ENCODE measurements at places on chromosomes 16 and 17.

- DNase-seq = no peak
These were observed 10.9 kb downstream of the SLC9A5 start for GRCh38 chr16:67259705-67260104.

GRCh38 chr16:66842765-66843164 is 1.4 kb upstream of the CA7 start:
- no peak for DNase-seq

DNA sequence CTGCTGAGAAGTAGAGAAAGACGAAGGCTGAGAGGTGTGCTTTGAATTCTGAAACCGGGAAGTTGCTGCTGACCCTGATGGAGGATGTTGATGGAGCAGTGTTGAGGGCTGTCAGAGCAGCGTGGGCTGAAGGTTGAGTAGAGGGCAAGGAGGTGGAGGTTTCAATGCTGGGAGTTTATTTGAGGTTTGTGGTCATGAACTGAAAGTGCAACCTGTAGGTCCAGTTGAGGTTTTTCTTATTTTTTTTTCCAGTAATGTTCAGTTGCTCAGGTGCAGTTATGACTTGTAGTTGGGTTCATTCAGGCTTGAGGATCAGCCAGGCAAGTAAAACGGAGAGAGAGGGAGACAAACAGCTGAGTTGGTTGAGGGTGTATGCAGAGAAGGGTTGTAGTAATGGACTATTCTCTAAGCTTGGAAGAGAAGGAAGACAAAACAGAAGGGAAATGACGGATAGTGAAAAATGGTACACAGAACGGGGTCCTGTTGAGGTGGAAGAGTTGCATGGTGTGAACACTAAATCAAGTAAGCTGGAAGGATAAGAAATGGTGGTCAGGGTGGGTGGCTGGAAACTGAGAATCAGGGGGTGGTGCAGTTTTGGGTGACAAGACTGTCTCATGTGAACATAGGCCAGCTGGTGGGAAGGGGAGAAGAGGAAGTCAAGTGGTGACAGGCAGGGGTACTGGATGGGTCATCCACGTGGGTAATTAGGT is 8.7 kb upstream of the UBE2G1 start:
- peak; percentile 13 for DNase-seq

GRCh38 chr16:89401641-89402445 is 88.5 kb downstream of the ANKRD11 start:
- DNase-seq = no peak

DNA sequence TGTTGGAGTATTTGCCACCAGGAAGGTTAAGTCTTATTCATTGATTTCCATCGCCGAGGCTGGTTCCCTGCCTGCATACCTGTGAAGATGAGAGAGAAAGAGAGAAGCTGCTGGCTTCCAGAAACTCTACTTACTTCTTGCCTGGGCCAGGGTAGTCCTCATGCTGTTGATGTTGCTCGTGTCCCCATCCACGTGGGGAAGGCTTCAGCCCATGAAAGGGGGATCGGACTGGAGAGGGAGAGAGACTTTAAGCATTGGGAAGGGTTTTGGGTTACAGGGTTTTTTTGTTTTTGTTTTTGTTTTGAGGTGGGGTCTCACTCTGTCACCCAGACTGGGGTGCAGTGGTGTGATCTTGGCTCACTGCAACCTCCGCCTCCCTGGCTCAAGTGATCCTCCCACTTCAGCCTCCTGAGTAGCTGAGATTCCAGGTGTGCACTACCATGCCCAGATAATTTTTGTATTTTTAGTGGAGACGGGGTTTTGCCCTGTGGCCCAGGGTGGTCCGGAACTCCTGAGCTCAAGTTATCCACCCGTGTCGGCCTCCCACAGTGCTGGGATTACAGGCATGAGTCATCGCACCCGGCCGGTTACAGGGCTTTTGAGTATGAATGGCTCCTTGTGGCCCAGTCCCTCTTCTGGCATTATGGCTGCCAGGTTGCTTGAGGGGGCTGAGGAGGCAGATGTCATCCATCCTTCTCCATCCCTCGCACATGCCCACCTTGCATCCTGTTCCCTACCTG is 26.6 kb downstream of the ITGB3 start:
- DNase-seq = no peak

DNA sequence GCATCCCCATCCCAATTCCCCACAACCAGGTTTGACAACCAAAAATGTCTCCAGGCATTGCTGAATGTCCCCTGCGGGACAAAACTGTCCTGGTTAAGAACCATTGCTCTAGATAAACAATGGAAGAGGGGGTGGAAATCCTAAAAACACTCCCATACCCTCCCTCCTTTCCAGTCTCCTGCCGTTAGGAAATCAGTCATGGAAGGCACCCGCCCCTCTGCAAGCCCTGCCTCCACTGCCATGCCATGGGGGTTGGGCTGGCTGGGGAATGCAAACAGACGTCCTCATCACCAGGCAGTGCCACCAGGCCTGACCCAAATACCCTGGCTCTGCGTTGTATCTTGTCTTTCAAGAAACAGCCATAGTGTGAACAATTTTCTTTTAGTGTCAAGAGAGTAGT is 57.5 kb downstream of the CYTH1 start:
- no peak for DNase-seq

DNA sequence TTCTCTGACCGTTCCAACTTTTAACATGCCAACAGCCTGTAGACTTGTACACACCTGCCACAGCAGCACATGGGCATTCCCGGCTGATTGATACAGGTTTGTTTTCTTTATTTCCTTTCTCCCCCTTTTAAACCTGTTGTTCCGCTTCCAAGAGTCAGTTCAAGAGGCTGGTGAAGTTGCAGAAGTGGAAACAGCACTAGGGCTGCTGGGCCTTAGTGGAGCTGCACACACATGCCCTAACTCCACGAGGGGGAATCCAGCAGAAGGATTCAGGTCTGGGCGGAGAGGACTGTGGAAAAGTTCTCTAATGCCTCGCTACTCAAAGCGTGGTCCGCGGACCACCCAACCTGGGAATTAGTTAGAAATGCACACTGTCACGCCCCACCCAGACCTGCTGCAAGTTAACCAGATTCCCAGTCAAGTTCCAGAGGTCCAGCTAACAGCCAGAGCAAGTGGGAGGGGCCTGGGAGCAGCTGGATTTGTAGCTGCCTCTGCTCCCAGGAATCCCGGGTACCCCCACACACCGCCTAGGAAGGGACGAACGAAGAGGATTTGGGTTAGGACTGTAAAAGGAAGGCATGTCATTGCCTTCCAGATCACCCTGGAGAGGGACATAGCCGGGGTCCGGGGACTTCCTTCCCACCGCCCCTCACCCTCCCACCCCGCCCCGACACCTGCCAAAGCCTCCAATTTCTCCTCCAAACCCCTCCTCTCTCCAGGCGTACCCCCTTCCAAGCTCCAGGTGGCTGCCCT is 542 bp downstream of the SLC39A11 start:
- DNase-seq = no peak

DNA sequence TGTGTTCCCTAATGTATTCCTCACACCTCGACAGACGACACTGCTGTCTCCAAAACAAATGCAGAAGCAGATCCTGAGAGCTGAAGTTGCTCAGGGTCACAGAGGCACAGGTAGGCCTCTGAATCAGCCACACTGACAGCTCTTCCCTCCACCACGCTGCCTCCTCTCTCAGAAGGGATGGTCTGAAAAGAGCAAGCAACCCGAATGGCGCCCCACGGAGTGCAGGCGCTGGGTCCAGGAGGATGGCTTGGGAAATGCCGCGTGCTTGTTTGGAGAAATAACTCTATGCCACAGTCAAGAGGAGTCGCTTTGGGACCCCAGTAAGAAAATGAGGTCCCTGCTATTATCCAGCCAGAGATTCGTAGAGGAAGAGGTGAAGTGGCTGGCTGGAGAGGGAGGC is 15.9 kb downstream of the CYB561 start:
- DNase-seq = no peak

GRCh38 chr17:76368545-76368944 is 14.8 kb upstream of the PRPSAP1 start:
- no peak for DNase-seq

- DNase-seq = no peak
These were observed 84.4 kb upstream of the GPRC5B start for GRCh38 chr16:19968891-19969683.

GRCh38 chr17:82931699-82932517 is 92.1 kb upstream of the ZNF750 start:
- no peak for DNase-seq

- no peak for DNase-seq
These were observed 146.1 kb upstream of the TOM1L1 start for GRCh38 chr17:54754560-54754959.

DNA sequence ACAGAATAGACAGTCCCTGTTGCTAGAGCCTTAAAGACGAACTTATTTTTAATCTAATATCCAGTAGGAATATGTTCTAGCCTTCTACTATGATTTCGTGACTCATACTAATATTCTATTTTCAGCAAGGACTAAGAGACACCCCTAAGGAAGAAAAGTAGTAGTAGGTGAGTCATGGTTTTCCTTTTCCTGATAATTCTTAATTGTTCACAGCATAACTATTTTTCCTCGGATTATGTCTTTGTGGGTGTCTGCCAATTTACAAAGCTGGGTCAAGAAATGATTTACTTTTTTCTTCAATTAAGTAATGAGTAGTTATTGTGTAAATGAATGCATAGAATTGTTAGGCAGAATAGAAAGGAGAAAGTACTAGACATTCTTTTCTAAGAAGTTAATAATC is 292.2 kb downstream of the TOX3 start:
- DNase-seq = no peak

DNA sequence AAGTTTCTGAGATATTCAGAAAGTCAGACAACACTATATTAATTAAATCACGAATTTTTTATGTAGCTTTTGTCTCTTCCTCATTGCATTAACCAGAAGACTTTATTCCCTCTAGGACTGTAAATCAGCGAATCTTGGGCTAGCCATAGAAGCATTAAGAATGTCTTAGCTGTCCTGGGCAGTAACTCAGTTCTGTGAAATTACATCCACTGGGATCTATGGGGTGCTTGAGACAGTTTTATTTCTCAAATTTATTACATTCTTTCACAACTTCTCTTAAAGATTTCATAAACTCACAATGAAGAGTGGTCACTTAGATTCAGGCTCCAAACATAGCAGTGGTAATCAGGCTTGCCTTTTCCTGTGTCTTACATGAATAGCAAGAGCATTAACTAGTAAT is 1153.4 kb downstream of the CDH8 start:
- DNase-seq = no peak

DNA sequence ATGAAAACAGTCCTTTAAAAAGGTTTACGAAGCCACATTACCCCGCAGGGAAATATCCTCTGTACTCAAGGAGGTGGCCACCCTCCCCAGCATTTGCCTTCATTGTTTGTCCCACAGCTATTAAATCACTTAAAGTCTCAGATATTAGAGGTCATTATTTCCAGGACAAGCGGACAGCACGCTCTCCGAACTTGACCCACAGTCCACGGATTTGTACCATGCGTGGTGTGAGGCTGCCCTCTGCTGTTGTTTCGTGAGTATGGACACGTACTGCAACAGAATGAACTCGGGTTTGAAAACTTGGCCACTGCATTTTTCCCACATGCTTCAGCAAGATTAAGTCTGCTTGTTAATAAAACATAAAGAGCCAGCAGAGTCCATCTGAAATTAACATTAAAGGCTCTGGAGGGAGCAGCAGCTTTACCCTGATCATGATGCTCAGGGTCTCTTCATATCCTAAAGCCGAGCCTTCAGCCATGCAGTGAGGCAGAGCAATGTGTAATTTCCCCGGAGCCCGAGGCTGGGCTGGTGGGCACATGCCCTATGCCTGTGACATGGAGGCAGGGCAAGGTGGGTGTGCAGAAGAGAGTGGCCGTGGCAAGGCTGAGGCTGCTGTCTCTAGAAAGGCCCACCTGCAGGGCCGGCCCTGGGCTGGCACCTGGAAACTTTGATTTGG is 19.7 kb downstream of the MEAK7 start:
- DNase-seq = no peak

DNA sequence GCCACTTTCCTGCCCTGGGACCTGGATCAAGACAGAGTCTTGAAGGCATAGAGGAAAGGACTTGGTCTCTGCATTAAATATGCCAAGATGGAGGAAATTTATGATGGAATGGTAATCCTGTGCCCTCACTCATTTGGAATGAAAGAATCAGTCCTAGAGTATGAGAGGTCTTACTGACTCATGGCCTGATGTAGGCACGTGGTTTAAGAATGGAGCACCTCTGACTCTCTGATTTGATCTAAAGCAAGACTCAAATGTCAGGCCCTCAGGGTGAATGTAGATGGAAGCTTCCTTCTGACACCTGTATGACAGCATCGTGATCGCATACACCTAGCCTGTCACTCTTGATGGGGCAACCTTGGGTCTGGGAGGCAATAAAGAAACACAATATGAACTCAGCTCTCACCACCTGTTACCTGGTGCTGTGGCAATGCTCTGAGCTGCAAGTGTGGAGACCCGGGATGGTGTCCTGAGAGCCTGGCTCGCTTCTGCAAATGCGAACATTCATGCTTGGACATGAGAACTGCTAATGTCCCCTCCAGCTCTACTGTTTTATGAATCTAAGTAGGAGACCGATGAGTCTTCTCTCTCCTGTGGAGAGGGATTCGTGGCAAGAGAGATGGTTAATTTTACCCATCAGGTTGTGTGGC is 229.9 kb downstream of the ABCC12 start:
- no peak for DNase-seq

DNA sequence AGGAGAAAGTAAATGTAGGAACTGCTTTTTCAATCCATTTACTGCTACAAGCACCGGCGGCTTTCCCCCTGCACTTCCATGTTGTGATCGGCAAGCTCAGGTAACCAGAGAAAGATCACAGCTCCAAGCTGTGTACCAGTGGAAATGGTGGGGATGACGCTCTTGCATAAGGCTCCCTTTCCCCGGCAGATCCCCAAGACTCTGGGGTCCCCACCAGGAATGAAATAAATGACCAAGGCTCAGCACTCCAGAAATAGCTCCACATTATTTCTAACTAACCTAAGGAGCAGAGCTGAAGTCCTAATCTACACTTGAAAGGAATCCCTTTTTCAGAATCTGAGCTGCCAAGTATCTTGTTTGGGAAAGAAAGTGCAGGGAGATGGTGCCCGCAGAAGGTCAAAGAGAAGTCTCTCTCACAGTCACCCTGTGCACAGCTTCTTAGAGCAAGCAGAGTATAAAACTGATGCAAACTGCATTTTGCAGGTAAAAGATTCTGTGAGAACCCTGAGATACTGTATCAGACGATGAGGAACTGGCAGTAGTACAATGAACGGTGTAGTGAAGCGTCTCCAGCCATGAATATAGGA is 11.1 kb downstream of the GRB2 start:
- no peak for DNase-seq

DNA sequence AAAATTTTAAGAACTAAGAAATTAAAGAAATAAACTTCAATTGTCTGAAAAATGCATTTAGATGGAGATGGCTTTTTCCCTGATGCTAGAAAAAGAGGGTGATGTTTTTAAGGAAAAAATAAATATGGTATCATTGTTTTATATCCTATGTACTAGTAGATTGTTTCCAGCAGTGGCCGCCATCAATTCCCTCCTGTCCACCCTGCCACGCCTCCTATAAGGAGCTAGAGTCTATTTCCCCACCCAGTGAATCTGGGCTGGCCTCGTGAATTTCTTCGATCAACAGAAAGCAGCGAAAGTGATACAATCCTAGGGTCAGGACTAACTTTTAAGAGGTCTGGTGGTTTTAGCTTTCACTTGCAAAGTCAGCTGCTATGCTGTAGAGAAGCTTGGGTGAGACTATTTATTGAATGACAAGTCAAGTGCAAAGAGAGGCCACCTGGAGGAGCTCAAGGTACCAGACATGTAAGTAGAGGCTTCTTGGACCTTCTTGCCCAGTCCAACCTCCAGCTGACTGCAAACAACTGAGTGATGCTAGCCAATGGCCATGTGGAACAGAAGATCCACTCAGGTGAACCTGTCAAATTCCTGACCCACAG is 80.9 kb upstream of the MTMR4 start:
- no peak for DNase-seq
